ENCODE measurements at places on chromosomes 4 and X.
A peak's percentile ranks its signal among the peaks of the same experiment; 100 is the strongest.

DNA sequence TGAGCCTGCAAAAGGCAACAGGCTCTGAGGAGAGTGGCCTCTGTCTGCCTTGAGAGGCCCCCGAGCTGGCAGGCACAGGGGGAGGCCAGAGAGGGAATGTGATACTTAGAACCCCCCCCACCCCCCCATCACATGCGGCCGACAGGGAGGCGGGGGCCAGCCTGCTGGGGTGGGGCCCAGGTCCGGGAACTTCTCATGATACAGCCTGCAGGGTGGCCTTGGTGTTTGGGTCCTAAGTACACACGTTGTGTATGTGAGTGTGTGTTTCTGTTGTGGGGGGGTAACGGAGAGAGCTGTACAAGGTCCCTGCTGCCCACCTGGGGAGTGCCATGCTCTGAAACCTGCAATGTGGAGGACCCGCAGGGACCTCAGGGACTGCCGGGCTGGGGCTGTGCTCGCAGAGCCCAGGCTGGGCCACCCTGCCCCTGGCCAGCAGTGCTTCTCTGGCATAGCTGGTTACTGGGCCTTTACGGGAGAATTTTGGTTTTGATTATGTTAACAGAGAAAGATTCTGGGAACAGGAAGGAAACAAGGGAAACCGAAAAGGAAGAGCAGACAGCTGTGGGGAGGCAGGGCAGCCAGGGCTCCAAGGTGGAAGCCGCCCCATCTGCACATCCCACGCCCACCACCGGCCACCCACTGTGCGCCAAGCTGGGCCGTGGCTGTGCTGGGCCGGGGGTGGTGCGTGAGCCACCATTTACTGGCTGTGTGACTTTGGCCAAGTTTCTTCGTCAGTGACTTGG lies 19.9 kb downstream of the SH3BP2 start:
- no peak for DNase-seq

- DNase-seq: no peak
These were observed 77.9 kb downstream of the SLC7A11 start for GRCh38 chr4:138164208-138164607.

GRCh38 chr4:127134490-127134889 lies 498.3 kb upstream of the INTU start:
- no peak for DNase-seq

GRCh38 chrX:103099691-103100090 lies 6.7 kb upstream of the NXF3 start:
- DNase-seq: no peak

DNA sequence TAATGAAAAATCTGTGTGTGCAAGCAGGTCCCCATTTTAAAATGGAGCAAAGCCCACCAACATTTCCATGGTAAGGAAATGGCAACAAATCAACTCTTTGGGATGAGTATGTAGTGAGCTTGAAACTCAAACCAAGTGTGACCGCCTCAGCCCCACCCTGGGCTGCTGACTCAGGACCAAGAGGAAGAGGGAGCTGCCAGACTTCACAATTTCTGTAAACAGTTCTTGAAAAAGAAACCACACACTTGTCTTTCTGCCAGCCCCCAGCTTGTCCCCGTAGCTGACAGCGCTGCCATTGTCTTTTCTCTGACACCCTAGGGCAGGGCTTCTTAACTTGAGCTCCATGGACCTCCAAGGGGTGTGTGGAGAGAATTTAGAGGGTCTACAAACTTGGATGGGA lies 10.3 kb downstream of the RTL5 start:
- no peak for DNase-seq

DNA sequence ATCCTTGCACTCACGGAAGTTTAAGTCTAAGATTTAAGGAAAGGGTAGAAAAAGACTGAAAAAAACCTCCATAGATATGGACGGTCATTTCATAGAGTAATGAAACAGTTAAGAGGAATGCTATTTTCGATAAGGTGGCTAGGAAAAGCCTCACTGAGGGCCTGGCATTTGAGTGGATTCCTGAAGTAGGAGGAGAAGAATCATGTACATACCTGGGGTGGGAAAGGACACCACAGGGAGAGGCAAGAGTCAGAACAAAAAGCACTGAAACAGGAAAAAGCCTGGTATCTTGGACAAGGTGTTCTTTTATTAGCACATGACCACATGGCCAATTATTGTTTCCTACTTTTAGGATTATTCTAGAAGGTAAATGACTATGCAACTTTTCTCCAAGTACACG lies 547.2 kb upstream of the DIPK2B start:
- DNase-seq: no peak

GRCh38 chrX:155767051-155767875 lies 113.9 kb upstream of the VAMP7 start:
- no peak for DNase-seq

DNA sequence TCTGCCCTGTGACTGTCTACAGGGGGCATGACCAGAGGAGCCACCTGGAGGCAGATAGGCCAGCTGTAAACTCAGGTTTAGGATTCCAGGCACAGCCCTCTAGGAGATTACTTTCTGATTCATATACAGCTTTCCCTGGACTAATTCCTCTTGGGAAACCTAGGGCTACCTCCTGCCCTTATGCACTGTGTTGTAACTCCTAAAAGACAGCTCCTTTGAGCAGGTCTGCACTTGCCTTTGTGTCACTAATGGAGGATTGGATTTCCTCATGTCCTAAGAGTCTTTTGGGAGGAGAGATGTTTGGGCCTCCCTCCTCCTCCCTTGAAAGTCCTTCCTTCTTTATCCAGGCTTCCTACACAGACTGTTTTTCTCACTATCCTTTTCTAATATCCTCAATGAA lies 202.0 kb downstream of the PCDH19 start:
- DNase-seq: no peak

- DNase-seq: no peak
These were observed 75.8 kb upstream of the IQCM start for GRCh38 chr4:149891426-149891825.

DNA sequence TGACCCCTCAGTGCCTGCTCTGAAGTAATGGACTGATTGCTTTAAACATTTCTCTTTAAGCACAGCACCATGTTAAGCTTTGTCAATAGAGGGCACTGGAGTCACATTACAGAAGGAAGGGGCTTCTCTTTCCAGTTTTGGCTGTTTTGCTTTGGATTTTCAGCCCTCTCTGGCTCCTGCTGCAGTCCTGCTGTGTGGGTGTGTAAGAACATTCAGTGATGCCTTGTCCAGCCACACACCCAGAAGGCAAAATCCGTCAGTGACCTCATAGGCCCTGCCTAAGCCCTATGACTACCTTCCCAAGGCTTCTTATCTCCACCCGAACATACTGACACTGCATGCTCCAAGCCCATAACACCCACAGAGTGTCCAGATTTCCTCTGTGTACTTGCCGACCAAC lies 215.3 kb upstream of the CTSO start:
- no peak for DNase-seq

DNA sequence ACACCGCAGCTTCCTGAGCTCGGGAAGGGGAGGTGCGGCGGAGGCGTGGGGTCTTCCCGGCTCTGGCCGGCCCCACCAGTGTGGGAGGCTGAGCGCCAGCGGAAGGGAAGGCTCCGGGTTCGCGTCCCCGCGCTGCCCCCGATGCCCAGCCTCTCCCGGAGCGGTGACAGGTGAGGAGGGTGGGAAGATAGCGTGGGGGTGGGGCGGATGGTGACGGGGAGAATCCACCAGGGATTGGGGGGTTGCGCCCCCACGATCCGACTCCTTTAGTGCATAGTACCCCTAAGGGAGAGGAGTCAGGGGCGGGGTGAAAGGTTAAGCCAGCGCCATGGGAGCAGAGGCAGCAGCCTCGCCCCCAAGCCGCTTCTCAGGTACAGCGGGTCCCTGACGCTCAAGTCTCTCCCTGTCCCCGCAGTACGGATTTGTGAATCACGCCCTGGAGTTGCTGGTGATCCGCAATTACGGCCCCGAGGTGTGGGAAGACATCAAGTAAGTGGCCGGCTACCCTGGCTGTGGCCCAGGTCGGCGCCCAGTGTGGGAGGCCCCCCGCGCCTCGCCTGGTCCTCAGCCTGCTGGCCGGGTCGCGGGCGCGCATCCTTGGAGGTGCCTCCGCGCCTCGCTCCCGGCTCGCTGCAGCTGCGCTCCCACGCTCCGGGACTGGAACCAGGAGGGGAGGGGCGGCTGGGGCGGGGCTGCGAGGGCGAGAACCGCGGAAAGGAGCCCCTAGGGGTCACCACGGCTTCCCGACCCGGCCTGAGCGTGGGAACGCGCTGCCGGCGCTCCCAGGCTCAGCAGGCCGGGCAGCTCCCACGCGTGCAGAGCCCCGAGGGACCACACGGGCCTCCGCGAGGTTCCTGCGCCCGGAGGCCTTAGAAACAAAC lies 791 bp downstream of the GUCY1B1 start:
- DNase-seq: peak; percentile 61
